ENCODE measurements at places on chromosomes 7 and 10.

DNA sequence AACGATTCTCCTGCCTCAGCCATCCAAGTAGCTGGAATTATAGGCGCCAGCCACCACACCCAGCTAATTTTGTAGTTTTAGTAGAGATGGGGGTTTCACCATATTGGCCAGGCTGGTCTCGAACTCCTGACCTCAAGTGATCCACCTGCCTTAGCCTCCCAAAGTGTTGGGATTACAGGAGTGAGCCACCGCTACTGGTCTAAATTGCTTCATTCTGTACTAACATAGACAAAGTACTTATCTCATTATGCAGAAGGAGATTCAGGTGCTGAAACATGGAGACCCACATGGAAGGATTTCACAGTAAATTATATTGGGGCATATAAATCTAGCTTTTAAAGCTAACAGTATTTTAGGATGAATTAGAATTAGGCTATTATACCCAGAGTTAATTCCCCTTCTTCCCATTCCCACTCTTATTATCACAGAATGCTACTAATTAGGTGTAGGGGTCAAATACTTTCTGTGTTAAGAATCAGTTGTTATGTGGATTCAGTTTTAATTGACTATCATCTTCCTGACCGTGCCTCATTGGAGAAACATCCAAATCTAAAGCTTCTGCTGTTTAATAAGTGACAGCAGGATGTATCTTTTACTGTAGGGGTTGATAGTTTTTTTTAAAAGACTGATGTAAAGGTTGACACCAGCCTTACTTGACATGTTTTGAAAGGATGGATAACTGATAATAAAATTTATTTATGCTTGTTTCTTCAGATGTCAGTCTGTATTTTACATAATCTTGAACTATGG lies 27.2 kb downstream of the ADK start:
- no peak for DNase-seq

- no peak for DNase-seq
Observed at GRCh38 chr10:78313048-78313381, 279.4 kb downstream of the RPS24 start.

GRCh38 chr10:124472071-124472470 lies 10.4 kb downstream of the LHPP start:
- DNase-seq: no peak

- no peak for DNase-seq
Observed at GRCh38 chr7:55194522-55194921, 170.6 kb upstream of the LANCL2 start.

DNA sequence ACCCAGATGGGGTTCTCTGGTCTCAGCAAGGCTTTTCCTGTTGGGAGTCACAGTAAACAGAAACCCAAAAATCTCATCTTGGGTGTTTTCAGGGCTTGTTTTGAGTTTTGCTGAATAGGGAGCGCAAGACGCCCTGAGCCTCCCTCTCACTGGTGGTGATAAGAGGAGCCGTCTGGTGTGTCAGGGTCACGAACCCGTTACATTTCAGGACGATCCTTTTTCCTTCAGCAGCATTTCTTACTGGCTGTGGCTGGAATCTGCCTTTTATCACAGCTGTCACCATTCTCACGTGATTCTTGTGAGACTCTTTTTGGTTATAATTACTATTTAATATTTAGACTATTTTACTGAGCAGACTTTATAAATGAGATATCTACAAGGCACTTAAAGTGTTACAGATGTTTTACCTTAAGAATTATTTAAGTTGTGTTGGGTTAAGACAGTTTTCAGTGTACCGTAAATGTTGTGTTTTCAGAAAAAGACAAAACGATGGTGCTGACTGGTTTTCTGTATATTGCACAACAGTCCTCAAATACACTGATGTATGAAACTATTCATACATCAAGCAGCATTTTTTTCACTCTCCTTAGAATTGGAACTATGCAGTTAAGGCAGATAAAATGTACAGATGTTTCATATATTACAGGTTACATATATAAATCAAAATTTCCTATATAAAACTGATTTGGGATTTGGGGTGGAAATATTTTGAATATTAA lies 2.2 kb upstream of the GET4 start:
- DNase-seq: no peak

GRCh38 chr10:31187182-31187581 lies 131.8 kb upstream of the ZEB1 start:
- DNase-seq: no peak
